ENCODE measurements at places on chromosomes 1 and 21.
A peak's percentile ranks its signal among the peaks of the same experiment; 100 is the strongest.

- no peak for DNase-seq
Observed at GRCh38 chr1:170356585-170356984, 175.4 kb upstream of the GORAB start.

DNA sequence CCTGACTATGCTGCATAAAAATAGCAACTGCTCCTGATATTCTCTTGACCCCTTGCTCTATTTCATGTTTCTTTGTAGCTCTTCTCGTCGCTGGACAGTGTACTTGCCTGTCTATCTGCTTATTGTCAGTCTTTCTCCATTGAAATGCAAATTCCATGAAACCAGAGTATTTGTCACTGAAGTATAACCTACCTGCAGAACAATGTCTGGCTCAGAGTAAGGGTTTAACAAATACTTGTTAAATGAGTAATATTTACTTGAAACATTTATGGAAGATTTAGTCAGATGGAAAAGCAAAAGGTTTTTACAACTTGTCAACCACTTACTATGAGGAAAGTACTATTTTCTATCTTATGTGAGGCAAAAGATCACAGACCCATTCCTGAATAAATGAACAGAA lies 19.9 kb upstream of the ERICH3 start:
- DNase-seq: peak; percentile 12

DNA sequence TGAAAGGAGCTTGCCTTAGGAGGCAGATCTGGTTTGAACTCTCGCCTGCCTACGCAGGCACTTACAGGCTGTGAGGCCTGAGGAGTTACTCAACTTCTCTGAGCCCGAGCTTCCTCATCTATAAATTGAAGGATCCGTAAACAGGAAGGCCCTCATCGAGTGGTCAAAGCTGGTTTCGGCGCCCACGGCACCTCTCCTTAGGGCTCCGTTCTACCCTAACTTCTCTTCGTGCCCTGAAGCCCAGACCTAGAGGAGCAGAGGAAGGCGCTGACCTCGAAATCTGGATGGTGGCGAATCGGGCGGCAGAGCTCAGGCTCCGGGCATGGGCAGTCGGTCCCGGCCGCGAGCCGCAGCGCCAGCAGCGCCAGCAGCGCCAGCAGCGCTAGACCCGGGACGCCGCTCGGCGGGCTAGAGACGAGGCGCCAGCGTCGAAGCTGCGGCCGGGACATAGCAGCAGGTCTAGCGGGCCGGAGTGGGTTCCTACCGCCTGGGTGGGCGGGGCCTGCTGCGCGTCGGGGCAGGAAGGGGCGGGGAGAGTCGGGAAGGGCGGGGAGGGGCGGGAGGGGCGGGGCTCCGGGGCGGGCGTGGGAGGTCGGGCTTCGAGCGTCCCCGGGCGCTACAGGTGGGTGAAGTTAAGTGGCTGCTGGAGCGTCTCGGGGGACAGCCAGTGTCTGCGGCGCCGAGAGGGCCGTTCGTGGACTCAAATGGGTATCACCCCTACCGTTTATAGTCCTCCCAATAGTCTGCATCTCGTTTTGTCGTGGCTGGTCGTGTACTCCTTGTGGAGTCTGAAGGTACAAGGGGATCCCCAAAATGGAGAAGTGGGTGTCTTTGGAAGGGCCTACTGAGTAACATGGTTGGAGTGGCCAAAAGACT lies at the start of gene CTBS:
CTBS (minus strand) TSS at position 474 of the 876 bp plus-strand sequence; CDS start at position 449, 25 bp downstream.
- peak; percentile 85 for DNase-seq

- DNase-seq: peak; percentile 83
Observed at GRCh38 chr1:203340112-203340790, 10.7 kb downstream of the FMOD start.

DNA sequence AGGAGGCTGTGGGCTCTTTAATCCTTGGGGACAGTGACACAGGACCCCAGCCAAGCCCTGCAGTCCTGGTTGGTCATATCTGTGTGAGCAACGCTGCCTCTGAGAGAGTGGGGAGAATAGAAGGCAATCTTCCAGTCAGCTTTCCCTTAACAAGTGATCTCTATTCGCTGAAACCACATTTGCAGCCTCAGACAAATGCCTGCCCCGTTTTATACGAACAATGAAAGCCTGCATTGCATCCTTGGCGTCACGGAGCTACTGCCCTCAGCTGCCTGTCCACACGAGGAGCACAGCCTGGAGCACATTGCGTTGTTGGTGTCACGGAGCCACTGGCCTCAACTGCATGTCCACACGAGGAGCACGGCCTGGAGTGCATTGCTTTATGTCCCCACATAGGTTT lies 150.2 kb upstream of the ARHGEF16 start:
- DNase-seq: no peak

- DNase-seq: peak; percentile 46
Observed at GRCh38 chr21:26739189-26739588, 106.0 kb downstream of the ADAMTS1 start.

- peak; percentile 50 for DNase-seq
Observed at GRCh38 chr1:171999756-172000155, 158.5 kb downstream of the DNM3 start.

DNA sequence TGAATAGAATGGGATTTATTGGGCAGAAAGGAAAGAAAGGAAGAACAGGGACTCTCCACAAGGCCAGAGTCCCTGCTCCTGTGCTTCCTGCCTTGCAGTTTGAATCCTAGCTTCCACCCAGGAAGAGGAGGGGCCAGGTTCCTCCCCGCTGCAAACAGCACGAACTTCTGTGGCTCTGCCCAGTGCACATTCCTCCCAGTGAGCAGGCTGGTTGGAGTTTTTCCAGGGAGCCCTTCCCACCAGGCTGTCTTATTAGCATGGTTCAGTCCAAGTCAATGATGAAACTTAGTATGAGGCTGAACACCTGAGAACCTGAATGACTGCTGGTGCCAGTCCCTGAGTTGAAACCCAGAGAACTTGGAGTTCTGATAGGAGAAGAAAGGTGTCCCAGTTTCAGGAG lies 247.2 kb downstream of the DUSP10 start:
- DNase-seq: peak; percentile 42

- DNase-seq: peak; percentile 48
Observed at GRCh38 chr1:233240829-233241682, 54.5 kb downstream of the PCNX2 start.

DNA sequence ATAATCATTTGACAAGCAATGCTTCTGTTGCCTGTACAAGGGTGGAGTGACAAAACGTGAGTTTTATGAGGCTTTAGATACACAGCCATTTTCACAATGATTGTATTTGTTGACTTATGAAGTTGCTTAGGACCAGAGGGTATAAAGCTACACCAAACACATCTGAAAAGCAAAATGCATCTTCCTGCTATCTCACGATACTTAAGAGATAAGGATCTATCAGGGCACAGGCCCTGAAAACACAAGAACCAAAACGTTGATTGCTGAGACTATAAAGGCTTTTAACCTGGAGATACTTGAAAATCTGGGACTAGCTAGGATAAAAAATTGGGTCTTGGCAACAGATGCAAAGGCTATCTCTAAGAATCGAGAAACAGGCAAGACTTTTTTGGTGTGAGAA lies 115.7 kb downstream of the SLC5A9 start:
- no peak for DNase-seq

- no peak for DNase-seq
Observed at GRCh38 chr1:24058671-24059455, 53.1 kb downstream of the MYOM3 start.

DNA sequence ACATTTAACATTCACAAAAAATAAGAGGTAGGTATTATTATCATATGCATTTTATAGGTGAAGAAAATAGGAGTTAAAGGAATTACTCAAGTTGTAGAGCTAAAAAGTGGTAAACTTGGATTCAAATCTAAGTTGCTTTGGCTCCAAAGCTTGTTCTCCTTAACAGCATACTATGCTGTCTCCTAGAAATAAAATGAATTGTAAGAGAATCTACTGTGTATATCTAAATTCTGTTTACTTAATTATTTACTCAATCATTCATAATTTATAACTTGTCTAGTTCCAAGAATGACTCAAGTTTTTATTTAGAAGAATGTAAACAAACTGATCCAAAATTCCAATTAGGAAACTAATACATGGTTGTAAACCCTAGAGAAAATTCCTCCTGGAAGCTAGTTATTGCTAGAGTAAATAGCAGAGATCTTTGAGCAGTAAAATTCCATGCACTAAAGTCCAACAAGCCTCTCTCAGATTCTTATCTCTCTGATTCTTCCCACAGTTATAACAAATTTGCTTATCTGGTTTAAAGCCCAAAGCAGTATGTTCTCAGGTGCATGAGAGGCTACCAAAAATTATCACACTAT lies 132.5 kb upstream of the DPT start:
- no peak for DNase-seq

DNA sequence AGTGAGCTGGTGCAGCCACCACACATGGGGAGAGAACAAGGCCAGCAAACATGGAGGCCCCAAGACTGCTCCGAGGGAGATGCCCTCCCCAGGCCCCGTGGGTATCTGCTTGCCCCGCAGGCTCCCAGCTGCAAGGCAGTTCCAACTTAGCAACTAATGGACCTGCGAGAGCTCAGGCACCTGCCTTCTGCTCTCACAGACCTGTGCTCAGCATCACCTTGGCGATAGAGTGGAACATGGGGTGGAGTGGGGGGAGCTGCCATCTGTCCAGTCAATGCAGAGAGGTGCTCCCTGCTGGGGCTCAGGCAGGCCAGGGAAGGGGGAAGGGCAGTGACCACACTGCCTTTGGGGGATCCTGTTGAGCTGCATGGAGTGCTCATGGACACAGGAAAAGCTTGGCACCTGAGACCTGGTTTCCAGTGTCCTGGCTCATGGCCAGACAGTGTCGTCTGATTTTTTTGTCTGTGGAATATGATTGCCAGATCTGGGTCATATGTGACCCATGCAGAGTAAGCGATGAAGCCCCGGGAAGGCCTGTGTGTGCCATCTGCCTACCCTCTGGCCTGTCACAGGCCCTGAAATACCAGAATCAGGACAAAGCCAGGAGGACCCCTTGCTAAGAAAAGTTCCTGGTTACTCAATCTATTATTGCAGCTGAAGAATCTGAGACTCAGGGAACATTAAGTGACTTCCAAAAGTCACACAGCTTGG lies 39.9 kb upstream of the TENT5C start:
- no peak for DNase-seq

DNA sequence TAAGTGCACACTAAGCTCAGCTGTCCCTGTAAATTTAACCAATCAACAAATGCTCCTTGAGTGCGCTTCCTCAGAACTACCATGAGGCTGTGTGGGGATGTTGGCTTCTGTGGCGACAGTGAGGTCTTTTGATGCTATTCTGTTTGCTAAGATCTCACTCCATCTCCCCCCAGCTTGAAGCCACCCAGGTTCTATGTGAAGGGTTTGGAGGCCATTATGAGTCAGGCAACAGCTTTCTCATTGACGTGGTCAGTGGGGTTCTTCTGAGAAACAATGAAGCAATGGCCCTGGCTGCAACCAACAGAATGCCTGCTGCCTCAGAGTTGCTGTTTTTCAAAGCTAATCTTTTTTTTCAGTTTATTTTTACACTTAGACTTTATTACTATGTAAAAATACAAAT lies 205.5 kb downstream of the PTBP2 start:
- peak; percentile 89 for DNase-seq

GRCh38 chr1:181151378-181152326 lies 63.2 kb downstream of the IER5 start:
- no peak for DNase-seq

- DNase-seq: no peak
Observed at GRCh38 chr21:45027241-45028196, 46.9 kb upstream of the ADARB1 start.

DNA sequence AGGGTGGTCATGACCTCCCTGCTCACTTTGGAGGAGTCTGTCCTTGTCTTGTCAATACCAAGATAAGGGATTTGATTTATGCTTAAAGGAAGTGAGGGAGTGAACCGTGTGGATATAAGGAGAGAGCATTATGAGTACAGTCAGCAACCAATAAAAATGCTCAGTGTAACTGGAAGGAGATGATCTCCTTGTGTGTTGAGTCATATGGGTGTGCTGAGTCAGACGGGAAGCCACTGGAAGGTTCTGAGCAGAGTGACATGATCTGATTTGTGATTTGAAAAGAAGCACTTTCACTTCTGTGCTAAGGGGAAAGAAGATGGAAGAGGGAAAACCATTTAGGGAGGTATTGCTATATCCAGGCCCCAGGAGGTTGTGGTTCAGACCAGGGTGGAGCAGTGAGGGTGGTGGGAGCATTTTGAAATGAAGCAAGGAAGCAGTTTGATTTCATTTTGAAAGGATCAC lies 2.5 kb upstream of the BCL10 start:
- DNase-seq: peak; percentile 94

GRCh38 chr1:199762572-199762971 lies 264.9 kb upstream of the NR5A2 start:
- no peak for DNase-seq

DNA sequence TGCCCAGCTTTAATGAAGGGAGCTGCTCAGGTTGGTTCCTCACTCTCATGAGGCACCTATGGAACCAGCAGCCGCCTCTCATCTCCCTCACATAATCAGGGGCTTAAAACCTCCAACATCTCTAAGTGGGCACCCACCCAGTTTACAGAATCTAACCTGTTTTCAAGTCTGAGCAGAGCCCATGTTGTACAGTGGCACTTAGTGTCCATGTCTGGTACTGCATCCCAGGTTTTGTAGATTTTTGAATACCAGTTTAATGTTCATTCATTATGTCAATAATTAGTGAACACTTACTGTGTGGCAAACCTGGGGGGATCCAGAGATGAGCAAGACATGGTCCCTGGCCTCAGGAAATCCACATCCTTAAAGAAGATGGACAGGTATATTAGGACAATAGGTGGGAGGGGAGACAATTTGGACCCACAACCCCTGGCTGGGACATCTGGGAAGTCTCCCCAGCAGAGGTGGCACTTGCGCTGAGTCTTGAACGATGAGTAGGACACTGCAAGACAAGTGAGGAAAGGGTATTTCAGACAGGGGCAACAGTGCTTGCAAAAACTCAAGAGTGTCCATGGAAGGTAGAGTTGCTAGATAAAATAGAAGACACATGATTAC lies 83.3 kb downstream of the LACTBL1 start:
- peak; percentile 53 for DNase-seq

DNA sequence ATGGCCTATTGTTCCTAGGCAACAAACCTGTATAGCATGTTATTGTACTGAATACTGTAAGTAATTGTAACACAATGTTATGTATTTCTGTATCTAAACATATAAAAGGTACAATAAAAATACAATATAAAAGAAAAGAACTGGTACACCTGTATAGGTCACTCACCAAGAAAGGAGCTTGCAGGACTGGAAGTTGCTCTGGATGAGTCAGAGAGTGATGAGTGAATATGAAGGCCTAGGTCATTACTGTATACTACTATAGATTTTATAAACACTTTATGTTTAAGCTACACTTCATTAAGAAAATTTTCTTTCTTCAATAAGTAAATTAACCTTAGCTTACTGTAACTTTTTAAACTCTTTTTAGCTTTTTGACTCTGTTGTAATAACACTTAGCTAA lies 559.9 kb downstream of the PLPP3 start:
- DNase-seq: no peak

DNA sequence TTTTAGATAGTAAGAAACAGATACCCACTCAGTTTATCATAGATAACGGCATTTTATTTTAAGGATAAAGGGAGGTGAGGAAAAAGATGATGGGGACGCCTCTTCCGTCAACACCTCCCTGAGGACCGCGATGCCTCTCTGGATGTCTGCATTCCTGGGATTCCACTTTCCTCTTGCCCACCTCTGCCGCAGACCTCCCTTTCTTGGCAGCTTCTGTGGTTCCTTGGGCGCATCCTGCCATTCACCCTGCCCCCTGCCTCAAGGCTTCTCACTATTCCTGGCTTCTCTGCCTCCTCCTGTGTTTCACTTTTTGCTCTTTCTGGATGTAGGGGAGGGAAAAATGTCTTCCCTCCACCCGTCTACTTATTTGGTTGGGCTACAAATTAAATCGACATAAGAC lies 19.9 kb downstream of the HUNK start:
- DNase-seq: no peak

- DNase-seq: peak; percentile 74
Observed at GRCh38 chr21:34345091-34345871, 18.5 kb upstream of the KCNE2 start.

Data from fibroblast of upper back skin (primary cell).